ENCODE measurements at places on chromosomes 12 and 14.

- DNase-seq: peak; percentile 53
These were observed 63.3 kb downstream of the GTF2A1 start for GRCh38 chr14:81157431-81157830.

DNA sequence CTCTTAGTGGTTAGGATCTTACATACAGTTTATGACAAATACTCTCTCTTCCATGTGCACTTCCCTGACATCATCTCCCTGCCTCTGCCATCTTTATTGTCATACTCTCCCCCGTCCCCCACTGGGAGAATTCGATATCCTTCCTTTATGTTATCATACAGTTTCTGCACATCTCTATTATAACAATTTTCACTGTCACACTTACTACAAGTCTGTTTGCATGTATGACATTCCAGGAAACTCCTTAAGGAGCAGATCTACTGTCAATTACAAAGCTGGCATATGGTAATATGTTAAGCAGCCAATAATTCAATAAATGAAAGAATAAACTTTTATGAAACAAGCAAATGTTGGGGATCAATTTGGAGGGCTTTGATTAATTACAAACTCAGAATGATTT lies 91.1 kb downstream of the KCNH5 start:
- no peak for DNase-seq

- no peak for DNase-seq
These were observed 120.4 kb downstream of the FOXG1 start for GRCh38 chr14:28886940-28887339.

GRCh38 chr12:58897969-58898368 lies 22.3 kb downstream of the LRIG3 start:
- no peak for DNase-seq

DNA sequence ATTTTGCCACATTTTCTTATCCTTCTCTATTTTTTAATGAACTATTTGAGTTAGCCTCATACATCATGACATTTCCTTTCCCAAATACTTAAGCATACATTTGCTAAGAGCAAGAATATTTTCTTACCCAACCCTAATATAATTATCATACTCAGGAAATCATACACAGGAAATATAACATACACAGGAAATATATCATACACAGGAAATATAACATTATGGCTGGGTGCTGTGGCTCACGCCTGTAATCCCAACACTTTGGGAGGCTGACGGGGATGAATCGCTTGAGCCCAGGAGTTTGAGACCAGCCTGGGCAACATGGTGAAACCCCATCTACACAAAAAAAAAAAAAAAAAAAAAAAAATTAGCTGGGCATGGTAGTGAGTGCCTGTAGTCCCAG lies 4.9 kb downstream of the NCKAP1L start:
- no peak for DNase-seq

DNA sequence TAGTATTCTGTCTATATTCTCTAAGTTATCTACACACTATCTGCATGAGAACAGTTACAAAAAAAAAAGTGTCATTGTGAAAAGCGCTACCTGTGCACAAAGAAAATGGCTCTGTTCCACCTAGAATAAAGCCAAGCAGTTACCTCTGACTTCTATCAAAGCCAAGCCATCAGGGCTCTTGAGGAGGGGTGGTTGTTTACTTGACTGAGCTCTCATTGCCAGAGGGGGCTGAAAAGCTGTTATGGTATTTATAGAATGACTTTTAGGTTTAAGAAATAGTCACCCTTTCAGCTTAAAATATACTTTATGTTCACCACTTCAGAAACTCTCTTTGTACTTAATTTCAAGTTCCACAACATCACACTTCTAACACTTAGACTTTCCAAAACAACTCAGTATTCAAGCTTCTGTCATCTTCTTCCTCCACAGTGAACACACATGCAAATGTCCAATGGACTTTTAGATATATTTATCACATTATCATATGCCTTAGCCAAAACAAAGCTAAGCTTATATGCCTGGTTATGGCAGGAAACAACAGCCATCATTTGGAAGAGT lies 7.5 kb downstream of the ITPR2 start:
- DNase-seq: no peak

GRCh38 chr12:43754015-43754414 lies 4.6 kb downstream of the PUS7L start:
- DNase-seq: no peak

DNA sequence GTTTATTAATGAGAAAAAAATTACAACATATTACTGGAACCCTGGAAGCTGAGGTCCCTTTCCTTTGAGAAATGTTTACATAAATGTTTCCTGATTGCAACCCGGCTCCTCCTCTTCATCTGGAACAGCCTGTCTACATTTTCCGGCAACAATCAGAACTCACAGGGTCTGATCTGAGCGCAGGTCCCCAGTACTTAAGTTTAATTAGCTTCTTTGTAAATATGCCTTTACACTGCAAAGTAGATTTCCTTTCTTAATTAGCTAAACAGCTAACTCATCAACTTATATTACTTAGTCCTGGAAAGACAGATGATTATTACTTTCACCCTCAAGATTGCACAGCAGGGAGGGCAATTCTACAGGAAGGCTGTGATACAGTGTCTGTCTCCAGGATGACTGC lies 213.0 kb downstream of the MON2 start:
- DNase-seq: no peak

DNA sequence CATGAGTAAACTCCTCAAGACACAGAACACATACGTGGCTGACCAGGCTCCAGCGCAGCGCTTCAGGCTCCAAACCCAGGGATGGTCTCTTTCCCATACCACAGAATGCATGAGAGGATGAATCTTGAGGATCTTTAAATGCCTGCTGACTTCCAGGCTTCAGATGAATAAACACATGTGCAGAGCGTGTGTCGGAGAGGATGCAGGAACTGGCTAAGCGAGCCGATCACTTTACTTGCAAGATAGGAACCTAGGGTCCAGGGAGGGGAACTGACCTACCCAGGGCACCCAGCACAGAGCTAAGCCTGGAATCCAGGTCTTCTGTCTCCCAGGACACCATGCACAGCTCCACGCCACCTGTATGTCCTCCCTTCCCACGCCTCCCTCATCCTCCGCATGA lies 209.8 kb downstream of the BCL11B start:
- no peak for DNase-seq

- DNase-seq: no peak
These were observed 273.3 kb downstream of the ALG10 start for GRCh38 chr12:34295366-34296142.

GRCh38 chr14:79661752-79662151 lies 549.6 kb downstream of the DIO2 start:
- peak; percentile 11 for DNase-seq

DNA sequence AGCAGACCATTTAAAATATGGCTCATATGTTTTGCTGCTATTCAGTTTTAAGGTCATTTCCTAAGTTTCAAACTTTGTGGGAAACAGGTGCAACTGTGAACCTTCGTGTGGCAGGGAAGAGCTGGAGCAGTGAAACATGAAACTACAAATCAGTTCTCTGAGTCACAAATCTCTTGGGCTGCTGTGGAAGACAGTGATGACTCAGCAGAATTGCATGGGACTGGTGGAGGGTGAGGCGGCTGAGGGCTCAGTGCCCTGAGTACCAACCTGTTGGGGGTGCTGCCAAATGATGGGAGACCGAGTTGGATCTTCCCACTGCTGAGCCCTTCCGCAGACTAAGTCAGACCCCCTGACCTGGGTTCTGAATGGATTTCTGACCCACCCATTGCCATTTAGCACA lies 8.4 kb upstream of the CALM1 start:
- DNase-seq: peak; percentile 81

GRCh38 chr14:65177551-65177950 lies 75.2 kb upstream of the MAX start:
- no peak for DNase-seq

- no peak for DNase-seq
These were observed 2.3 kb upstream of the CLEC4C start for GRCh38 chr12:7749442-7749841.

GRCh38 chr12:23614280-23614679 lies 335.2 kb downstream of the SOX5 start:
- no peak for DNase-seq

DNA sequence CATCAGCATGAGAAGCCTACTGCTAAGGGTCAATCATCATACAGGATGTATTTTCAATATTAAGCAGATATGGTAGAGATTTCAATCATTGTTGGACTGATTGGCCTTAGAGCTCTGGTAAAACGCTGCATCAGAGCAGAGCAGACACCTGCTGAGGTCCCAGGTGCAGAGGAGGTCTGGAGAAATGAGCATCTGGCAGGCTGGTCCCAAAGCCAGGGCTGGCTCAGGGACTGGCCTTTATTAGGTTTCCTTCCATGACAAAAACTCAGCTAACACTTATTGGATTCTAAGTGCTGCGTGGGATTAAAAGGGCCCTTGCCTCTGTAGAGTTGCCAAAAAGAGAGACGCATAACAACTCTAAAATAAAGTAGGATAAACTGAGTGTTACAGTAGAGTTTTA lies 29.7 kb downstream of the AKAP6 start:
- no peak for DNase-seq

GRCh38 chr12:131077931-131078391 lies 124.3 kb downstream of the ADGRD1 start:
- DNase-seq: no peak

GRCh38 chr14:87042354-87042753 lies 950.6 kb downstream of the GALC start:
- DNase-seq: no peak

DNA sequence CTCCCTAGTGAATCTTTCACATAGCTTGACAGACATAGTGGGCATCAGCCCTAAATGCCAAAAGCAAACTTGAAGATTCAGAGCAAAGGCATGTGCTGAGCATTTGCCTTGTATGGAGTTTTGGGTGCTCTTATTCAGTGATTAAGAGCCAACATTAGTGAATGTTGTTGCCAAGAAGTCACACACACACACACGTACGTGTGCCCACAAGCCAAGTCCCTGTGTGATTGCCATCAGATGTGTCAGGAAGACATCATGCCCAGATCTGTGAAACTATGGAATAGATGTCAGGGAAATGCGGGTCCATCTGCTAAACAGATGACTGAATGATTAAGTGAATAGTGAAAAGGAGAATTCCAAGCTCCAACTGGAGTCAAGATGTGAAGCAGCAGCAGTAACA lies 149.0 kb downstream of the AKAP6 start:
- DNase-seq: peak; percentile 86

DNA sequence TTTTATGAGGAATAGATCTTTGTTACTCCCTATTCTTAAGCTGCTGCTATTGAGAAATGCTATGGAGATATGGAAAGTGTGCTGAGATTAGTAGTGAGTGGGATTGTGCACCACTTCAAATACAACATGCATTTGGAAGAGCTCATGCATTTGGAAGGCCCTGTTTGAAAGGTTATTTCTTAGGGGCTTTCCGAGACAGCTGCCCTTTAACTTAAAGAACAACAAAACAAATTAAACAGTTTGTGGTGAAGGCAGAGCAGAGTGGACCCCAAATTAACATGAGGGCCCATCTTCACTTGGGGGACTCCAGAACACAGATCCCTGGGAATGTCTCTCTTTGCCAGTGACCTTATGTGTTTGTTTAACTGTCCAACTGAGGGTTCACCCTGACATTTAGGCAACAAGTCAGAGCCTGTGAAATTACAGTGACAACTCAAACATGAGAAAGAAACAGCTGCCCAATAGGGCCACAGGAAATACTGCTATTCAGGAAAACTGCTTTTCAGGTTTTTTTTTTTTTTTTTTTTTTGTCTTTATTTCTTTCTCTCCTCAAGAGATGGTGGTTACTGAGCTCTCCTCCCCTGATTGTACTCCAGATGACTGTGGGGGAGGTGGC lies 41.4 kb upstream of the IGF1 start:
- DNase-seq: no peak

- no peak for DNase-seq
These were observed 895 bp downstream of the SLC7A8 start for GRCh38 chr14:23182372-23183157.

DNA sequence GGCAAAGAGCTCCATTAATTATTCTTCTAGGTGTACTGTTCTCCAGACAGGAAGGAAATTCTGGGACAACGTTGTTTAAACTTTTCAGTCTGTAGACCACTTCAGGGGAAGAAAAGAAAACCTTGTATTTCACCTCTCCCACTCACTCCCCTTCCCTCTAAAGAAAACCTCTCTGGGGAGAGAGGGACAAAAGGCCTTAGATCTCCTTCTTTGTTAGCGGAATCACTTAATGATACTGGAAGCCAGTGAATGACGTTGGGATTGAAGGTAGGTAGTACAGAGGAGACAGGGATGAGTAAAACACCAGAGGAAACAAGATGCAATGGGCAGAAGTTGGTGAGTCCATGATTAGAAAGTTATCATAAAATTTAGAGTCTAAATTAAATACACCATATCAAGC lies 38.7 kb upstream of the SGPP1 start:
- no peak for DNase-seq

DNA sequence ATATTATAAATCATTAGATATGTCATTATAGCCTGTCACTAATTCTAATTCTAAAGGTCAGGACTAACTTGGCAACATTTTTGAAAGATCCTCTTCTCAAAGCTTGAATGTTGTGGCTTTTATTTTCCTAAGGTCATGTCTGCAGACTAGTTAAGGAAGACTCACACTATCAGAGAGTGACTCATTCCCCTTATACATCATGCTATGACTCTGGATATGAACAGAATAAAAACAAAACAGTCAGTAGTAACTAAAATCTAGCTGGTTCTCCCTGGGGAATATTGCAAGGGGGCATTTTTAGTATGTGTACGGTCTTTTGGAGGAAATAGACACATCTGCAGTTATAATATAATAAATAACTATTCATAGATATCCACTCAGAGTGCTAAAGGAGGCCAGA lies 170.6 kb downstream of the SLC2A13 start:
- DNase-seq: peak; percentile 42

DNA sequence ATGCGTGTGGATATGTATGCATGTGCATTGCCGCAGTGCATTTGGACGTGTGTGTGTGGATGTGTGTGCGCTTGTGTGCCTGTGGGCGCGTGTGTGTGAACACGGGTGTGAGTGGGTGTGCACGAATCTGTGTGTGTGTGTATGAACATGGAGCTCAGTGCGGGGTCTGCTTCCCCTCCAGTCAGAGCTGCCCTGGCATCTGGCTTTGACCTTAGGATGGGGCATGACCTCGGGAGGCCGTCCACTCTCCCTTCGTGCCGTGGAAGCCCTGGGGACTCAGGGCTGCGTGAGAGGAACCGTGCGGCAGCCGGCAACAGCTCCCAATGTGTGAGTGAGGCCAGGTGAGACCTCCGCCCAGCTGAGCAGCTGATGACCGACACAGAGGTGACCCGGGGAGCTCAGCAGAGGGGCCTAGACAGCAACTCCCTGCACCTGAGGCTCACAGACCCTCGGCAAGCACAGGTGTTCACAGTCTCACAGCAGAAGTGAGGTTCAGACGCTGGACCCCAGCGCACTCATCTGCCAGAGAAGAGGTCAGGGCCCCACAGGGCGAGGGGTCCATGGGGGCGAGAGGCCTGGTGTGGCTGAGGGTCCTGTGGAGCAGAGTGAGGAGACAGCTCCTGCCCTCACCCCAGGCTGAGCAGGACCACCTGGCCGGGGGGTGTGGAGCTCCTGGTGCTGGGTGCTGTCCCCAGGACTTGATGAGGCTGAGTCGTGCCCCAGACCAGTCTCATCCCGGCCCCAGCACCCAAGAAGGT lies 33.6 kb upstream of the FBRSL1 start:
- DNase-seq: no peak

All from fibroblast of upper back skin (primary cell).